ENCODE measurements at places on chromosomes 2 and 18.

- peaks cover 4% of the 10 kb centered on the region for H3K27me3 ChIP-seq
- no peak overlapping the region for H3K27ac ChIP-seq
- no peak overlapping the region for H3K4me3 ChIP-seq
- no peak for DNase-seq
- peaks cover 28% of the 10 kb centered on the region for H3K4me1 ChIP-seq
Observed at GRCh38 chr2:207483477-207483876, 46.3 kb upstream of the CREB1 start.

- no peak overlapping the region for H3K4me3 ChIP-seq
- H3K4me1 ChIP-seq, result peaks cover 30% of the 10 kb centered on the region
- no peaks in the 10 kb centered on the region for H3K36me3 ChIP-seq
- H3K27ac ChIP-seq, result peak overlapping the region; percentile 0
- no peaks in the 10 kb centered on the region for H3K27me3 ChIP-seq
- DNase-seq, result no peak
Observed at GRCh38 chr2:190578158-190579057, 43.9 kb upstream of the NEMP2 start.

- H3K4me1 ChIP-seq, result no peaks in the 10 kb centered on the region
- no peaks in the 10 kb centered on the region for H3K36me3 ChIP-seq
- H3K27ac ChIP-seq, result no peak overlapping the region
- H3K27me3 ChIP-seq, result no peaks in the 10 kb centered on the region
Observed at GRCh38 chr18:34633368-34633767, 76.7 kb upstream of the DTNA start.

DNA sequence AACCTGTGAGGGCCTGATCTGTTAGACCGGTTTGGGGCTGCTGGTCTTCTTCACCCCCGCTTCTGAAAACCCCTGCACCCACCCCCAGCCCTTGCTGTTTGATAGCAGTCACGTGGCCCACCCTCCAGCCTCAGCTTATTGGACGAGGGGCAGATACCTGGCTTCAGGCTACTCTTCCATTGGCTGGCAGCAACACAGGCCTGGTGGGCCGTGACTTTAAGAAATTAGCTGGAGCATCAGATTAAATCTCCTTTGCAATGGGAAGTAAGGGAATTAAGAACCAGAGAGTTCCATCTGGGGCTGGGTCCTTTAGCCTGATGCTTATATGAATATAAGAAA lies 107.3 kb downstream of the KLHL29 start:
- no peak overlapping the region for H3K27ac ChIP-seq
- no peak overlapping the region for H3K4me3 ChIP-seq
- peaks cover 43% of the 10 kb centered on the region for H3K27me3 ChIP-seq
- no peak for DNase-seq
- peaks cover 80% of the 10 kb centered on the region for H3K4me1 ChIP-seq

- H3K27me3 ChIP-seq, result no peaks in the 10 kb centered on the region
- peaks cover 34% of the 10 kb centered on the region for H3K4me1 ChIP-seq
- DNase-seq, result no peak
- H3K27ac ChIP-seq, result no peak overlapping the region
- H3K4me3 ChIP-seq, result no peak overlapping the region
- peaks cover 74% of the 10 kb centered on the region for H3K36me3 ChIP-seq
Observed at GRCh38 chr2:197122821-197123220, 187.8 kb downstream of the ANKRD44 start.

- DNase-seq, result no peak
- peaks cover 62% of the 10 kb centered on the region for H3K27me3 ChIP-seq
- H3K36me3 ChIP-seq, result no peaks in the 10 kb centered on the region
- H3K4me1 ChIP-seq, result peaks cover 28% of the 10 kb centered on the region
- no peak overlapping the region for H3K27ac ChIP-seq
Observed at GRCh38 chr2:43050866-43051265, 175.5 kb downstream of the ZFP36L2 start.

- H3K36me3 ChIP-seq, result no peaks in the 10 kb centered on the region
- H3K4me1 ChIP-seq, result peaks cover 9% of the 10 kb centered on the region
- DNase-seq, result no peak
- no peak overlapping the region for H3K27ac ChIP-seq
- H3K4me3 ChIP-seq, result no peak overlapping the region
Observed at GRCh38 chr2:60544954-60545560, 8.4 kb downstream of the BCL11A start.

- no peaks in the 10 kb centered on the region for H3K36me3 ChIP-seq
- peak within 1 kb of the TSS; percentile 3 for H3K27ac ChIP-seq
- H3K4me3 ChIP-seq, result peak within 1 kb of the TSS; percentile 89
- DNase-seq, result peak; percentile 87
- H3K4me1 ChIP-seq, result peaks cover 13% of the 10 kb centered on the region
Observed at GRCh38 chr2:183078464-183079138, at the start of gene DUSP19. DUSP19 (plus strand) TSS chr2:183078747; CDS start chr2:183078934, 187 bp downstream.

- H3K4me3 ChIP-seq, result no peak overlapping the region
- no peak overlapping the region for H3K27ac ChIP-seq
- H3K4me1 ChIP-seq, result peaks cover 5% of the 10 kb centered on the region
- H3K27me3 ChIP-seq, result peaks cover 53% of the 10 kb centered on the region
- DNase-seq, result no peak
- peaks cover 2% of the 10 kb centered on the region for H3K36me3 ChIP-seq
Observed at GRCh38 chr18:57445488-57446319, 10.5 kb downstream of the ONECUT2 start.

- H3K4me1 ChIP-seq, result no peaks in the 10 kb centered on the region
- H3K27me3 ChIP-seq, result no peaks in the 10 kb centered on the region
- no peak overlapping the region for H3K4me3 ChIP-seq
- H3K36me3 ChIP-seq, result no peaks in the 10 kb centered on the region
- DNase-seq, result no peak
Observed at GRCh38 chr2:190023860-190024259, 38.7 kb downstream of the MSTN start.

- no peak overlapping the region for H3K27ac ChIP-seq
- peaks cover 13% of the 10 kb centered on the region for H3K4me1 ChIP-seq
- no peak overlapping the region for H3K4me3 ChIP-seq
- DNase-seq, result no peak
- peaks cover 30% of the 10 kb centered on the region for H3K27me3 ChIP-seq
- H3K36me3 ChIP-seq, result peaks cover 4% of the 10 kb centered on the region
Observed at GRCh38 chr2:238512247-238512867, 85.6 kb downstream of the ASB1 start.

DNA sequence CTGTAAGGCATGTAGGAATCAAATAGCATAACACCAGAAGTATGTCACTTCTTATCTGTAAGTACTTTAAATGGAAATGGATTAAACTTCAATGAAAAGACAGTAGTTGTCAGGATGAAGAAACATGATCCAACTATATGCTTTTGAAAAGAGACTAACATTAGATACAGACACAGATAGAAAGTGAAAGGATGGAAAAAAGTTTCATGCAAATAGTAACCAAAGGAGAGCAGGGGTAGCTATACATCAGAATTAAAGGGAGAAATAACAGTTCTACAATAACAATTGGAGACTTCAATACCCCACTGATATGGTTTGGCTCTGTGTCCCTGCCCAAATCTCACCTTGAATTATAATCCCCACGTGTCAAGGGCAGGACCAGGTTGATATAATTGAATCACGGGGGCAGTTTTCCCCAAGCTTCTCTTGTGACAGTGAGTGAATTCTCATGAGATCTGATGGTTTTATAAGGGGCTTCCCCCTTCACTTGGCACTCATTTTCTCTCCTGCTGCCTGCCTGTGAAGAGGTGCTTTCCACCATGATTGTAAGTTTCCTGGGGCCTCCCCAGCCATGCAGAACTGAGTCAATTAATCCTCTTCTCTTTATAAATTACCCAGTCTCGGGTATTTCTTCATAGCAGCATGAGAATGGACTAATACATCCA lies 205.4 kb upstream of the CDH2 start:
- no peaks in the 10 kb centered on the region for H3K4me1 ChIP-seq
- no peaks in the 10 kb centered on the region for H3K36me3 ChIP-seq
- no peak overlapping the region for H3K4me3 ChIP-seq
- H3K27ac ChIP-seq, result no peak overlapping the region
- DNase-seq, result no peak

GRCh38 chr2:2896643-2897042 lies 481.0 kb downstream of the EIPR1 start:
- H3K36me3 ChIP-seq, result no peaks in the 10 kb centered on the region
- H3K4me1 ChIP-seq, result peaks cover 6% of the 10 kb centered on the region

DNA sequence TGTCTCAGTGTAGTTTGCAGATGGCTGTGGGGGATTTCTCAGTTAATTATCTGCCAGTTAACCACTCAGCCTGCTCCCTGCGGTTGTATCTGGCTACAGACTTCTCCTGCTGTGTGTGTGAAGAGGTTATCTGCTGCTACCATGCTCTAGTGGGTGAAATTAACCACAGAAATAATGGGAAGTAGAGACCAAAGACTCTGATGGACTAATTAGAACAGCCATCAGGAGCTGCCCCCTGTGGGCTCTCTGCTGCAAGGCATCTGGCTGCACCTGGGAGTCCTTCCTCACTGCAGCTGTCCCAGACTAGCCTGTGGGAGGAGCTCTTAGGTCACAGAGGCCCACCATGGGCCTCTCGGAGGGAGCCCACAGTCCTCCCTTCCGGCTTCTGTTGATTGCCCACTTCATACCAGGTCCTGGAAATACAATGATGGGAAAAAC lies 66.6 kb downstream of the CTIF start:
- H3K27ac ChIP-seq, result no peak overlapping the region
- H3K36me3 ChIP-seq, result no peaks in the 10 kb centered on the region
- DNase-seq, result no peak
- no peak overlapping the region for H3K4me3 ChIP-seq
- no peaks in the 10 kb centered on the region for H3K27me3 ChIP-seq

DNA sequence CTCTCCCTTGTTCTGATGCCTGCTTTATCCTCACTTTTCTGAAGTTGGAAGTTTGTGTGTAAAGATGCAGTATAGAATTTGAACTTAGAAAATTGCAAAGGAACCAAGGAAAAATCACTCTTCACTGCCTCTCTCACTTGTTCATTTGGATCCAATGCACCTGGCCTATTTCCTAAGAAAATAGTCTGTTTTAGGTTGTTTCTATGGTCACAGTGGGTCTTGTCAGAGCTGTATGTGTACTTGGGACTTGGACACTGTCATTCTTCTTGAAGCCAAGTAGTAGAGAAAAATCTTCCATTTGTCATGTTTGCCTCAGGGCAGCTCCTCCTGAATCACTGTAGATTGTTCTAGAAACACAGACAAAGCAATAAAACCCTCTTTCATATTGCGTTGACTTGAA lies 80.3 kb upstream of the SESTD1 start:
- no peaks in the 10 kb centered on the region for H3K4me1 ChIP-seq
- H3K27me3 ChIP-seq, result no peaks in the 10 kb centered on the region
- no peak overlapping the region for H3K27ac ChIP-seq

DNA sequence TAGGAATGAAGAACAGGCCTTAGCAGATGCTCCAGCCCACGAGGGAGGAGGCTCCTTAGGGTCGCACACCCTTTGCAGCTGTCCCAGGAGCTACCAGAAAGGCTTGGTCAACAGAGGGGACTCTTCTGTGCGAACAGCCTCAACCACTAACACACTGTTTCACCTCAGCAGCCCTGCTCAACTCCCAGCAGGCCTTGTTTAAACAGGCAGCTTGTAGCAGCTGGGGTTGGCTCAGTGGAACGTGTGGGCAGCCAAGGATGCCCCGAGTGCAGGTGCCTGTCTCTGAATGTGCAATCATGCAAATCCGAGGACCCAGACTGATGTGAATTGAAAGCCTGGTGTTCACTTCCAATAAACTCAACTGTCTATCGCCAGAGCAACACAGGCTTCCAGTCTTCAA lies 88.7 kb upstream of the CXCR4 start:
- peaks cover 7% of the 10 kb centered on the region for H3K4me1 ChIP-seq
- no peak overlapping the region for H3K27ac ChIP-seq
- no peak overlapping the region for H3K4me3 ChIP-seq
- peaks cover 6% of the 10 kb centered on the region for H3K36me3 ChIP-seq

GRCh38 chr2:118374974-118375755 lies 286.9 kb downstream of the INSIG2 start:
- H3K4me3 ChIP-seq, result no peak overlapping the region
- no peaks in the 10 kb centered on the region for H3K27me3 ChIP-seq

GRCh38 chr18:44556296-44556695 lies 124.4 kb upstream of the SETBP1 start:
- no peak for DNase-seq
- no peaks in the 10 kb centered on the region for H3K27me3 ChIP-seq
- H3K27ac ChIP-seq, result no peak overlapping the region
- H3K4me3 ChIP-seq, result no peak overlapping the region
- H3K4me1 ChIP-seq, result no peaks in the 10 kb centered on the region

DNA sequence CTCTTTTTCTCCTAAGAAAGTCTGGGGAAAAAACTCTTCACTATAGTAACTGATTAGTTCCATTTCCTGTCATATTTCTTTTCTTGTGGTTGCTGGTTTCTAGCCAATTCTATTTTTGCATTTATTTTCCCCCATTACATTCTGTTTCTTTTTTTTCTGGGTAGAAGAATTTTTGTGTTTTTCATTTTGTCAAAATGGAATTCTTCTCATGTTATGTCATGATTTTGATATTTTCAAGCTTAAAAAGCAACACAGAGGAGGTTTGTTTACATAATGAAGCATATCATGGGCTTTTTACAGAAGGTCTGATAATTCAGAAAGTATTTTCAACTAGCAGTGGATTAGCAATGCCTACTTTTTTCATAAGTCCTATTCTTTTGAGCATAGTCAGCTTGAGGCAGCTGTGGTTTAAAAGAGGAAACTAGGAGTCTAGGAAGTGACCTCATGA lies 102.0 kb downstream of the MAP2 start:
- peak overlapping the region; percentile 42 for H3K4me3 ChIP-seq
- no peak overlapping the region for H3K27ac ChIP-seq
- DNase-seq, result no peak
- no peaks in the 10 kb centered on the region for H3K27me3 ChIP-seq
- H3K36me3 ChIP-seq, result no peaks in the 10 kb centered on the region

GRCh38 chr18:47677952-47678351 lies 252.5 kb downstream of the SMAD2 start:
- no peaks in the 10 kb centered on the region for H3K4me1 ChIP-seq
- no peaks in the 10 kb centered on the region for H3K36me3 ChIP-seq
- H3K4me3 ChIP-seq, result no peak overlapping the region
- no peak overlapping the region for H3K27ac ChIP-seq
- H3K27me3 ChIP-seq, result no peaks in the 10 kb centered on the region

- no peak for DNase-seq
- H3K4me1 ChIP-seq, result no peaks in the 10 kb centered on the region
- no peak overlapping the region for H3K4me3 ChIP-seq
- H3K36me3 ChIP-seq, result no peaks in the 10 kb centered on the region
- H3K27ac ChIP-seq, result no peak overlapping the region
- no peaks in the 10 kb centered on the region for H3K27me3 ChIP-seq
Observed at GRCh38 chr2:194383401-194383800, 1273.6 kb upstream of the SLC39A10 start.

- H3K4me3 ChIP-seq, result peak overlapping the region; percentile 61
- peaks cover 58% of the 10 kb centered on the region for H3K4me1 ChIP-seq
- no peaks in the 10 kb centered on the region for H3K27me3 ChIP-seq
- DNase-seq, result no peak
- peaks cover 9% of the 10 kb centered on the region for H3K36me3 ChIP-seq
Observed at GRCh38 chr2:64021578-64021977, 2.4 kb upstream of the VPS54 start.

All from activated naive CD4-positive, alpha-beta T cell treated with anti-CD3 and anti-CD28 coated beads, Interleukin-2, amount 10 ng/mL, durations not matched to agents 7 days and 5 days (primary cell).